M059J (cell line): ENCODE measurements at places on chromosomes 2 and 18. TPM values are rescaled to one million over a fixed set of nuclear protein-coding genes. Genes with fewer than 3 reads are reported as not detected.
A peak's percentile ranks its signal among the peaks of the same experiment; 100 is the strongest.

GRCh38 chr2:72630767-72631166 lies 195.1 kb downstream of the EXOC6B start:
- peak; percentile 44 for DNase-seq

DNA sequence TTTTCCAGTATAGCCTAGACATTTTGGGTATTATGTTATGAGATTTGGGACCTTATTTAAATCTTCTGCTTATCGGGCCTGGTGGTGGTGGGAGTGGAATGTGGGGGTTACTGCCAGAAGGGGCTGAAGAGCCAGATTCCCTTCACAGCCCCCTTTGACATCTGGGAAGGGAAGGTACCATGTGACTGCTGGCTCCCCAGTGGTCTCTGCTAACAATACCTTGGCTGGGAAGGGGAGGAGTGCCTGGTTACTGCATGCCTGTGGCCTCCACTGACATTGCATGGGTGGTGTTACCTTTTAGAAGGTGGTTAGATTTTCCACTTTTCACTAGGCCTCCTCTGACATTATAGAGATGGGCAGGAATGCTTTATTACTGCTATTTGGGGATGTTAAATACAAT lies 8.0 kb downstream of the ATP9B start:
- DNase-seq = no peak

- no peak for DNase-seq
Observed at GRCh38 chr2:54673501-54673998, 49.9 kb upstream of the EML6 start.

GRCh38 chr18:12741351-12741750 lies 38.5 kb downstream of the PSMG2 start:
- DNase-seq = peak; percentile 92

GRCh38 chr2:204172145-204172600 lies 235.6 kb downstream of the ICOS start:
- no peak for DNase-seq

The INPP1 gene
- total RNA-seq = 6.6 and 12.0 TPM in 2 replicates

The B4GALT6 gene
- total RNA-seq = 1.6 and 3.8 TPM in 2 replicates

The RUFY4 gene
- total RNA-seq = not detected in 2 replicates

GRCh38 chr2:45256867-45257641 lies 247.8 kb upstream of the SIX2 start:
- DNase-seq = no peak

The PLEKHH2 gene
- 2.4 and 2.5 TPM in 2 replicates for total RNA-seq

The SERPINB13 gene
- not detected in 2 replicates for total RNA-seq

DNA sequence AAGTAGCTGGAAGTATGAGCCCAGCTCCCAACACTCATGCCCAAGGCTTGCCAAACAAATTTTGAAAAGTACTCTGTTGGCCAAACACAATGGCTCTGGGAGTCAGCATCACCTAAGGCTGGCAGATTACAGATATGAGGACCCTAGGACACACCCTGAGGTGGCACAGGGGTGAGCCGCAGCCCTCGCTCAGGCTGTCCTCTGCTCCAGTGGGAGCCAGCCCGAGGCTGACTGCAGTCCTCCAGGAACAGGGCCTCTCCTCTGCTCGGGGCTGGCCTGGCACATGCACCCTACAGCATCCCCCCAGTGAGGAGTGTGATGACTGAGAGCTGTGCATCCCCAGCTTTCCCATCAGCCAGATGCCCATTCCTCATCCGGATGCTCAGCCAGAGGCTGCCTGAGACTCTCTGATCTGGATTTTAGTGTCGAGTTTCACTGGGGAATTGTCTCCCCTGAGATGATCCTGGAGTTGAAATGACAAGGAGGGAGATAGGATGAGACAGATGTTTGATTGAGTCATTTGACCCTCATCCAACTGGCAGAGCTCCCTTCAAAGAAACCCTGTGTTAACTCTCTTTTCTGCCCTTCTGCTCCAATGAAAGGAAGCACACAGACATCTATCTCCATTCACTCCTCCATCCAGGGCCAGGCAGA lies 269.3 kb upstream of the NCKAP5 start:
- peak; percentile 53 for DNase-seq

The TLX2 gene
- total RNA-seq = 0.10 and 0.34 TPM in 2 replicates

DNA sequence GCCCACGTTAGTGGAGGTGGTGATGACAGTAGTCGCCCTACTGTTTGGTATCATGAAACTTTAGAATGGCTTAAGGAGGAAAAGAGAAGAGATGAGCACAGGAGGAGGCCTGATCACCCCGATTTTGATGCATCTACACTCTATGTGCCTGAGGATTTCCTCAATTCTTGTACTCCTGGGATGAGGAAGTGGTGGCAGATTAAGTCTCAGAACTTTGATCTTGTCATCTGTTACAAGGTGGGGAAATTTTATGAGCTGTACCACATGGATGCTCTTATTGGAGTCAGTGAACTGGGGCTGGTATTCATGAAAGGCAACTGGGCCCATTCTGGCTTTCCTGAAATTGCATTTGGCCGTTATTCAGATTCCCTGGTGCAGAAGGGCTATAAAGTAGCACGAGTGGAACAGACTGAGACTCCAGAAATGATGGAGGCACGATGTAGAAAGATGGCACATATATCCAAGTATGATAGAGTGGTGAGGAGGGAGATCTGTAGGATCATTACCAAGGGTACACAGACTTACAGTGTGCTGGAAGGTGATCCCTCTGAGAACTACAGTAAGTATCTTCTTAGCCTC lies 16.2 kb downstream of the MSH6 start:
- no peak for DNase-seq

The ADD2 gene
- total RNA-seq = 6.9 and 9.5 TPM in 2 replicates
